ENCODE measurements at places on chromosomes 1 and 21.

- DNase-seq: no peak
Observed at GRCh38 chr1:53075761-53076163, 13.7 kb downstream of the PODN start.

DNA sequence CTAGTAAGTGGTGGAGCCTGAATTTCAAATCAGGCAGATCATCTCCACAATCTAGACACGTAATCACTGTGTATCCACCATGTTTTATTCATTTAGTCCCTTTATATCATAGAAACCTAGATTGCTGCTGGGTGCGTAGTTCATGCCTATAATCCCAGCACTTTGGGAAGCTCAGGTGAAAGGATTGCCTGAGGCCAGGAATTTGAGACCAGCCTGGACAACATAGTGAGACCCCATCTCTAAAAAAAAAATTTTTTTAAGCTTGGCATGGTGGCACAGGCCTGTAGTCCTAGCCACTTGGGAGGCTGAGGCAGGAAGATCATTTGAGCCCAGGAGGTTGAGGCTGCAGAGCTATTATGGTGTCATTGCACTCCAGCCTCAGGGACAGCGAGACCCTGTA is 10.1 kb downstream of the MED18 start:
- DNase-seq: no peak

GRCh38 chr21:19999369-20000272 is 998.6 kb upstream of the NCAM2 start:
- no peak for DNase-seq

DNA sequence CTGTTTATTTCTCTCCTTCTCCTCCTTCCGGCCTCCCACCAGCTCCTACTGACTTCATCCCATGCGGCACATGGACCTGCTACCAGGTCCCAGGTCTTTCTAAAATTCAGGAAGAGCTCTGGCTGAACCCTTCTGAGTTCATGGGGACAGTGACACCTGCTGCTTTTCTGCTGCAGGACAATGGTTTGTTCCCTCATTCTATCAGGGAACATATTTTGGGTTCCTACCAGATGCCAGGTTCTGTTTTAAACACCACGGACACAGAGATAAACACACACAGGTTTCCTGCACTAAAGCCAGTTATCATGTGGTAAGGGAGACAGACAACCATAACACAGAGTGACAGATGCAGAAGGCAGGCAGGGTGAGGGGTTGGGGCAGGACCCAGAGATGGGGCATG is 114.0 kb upstream of the RAB4A start:
- DNase-seq: no peak

GRCh38 chr1:24954631-24955030 is 24.6 kb upstream of the RUNX3 start:
- DNase-seq: no peak

DNA sequence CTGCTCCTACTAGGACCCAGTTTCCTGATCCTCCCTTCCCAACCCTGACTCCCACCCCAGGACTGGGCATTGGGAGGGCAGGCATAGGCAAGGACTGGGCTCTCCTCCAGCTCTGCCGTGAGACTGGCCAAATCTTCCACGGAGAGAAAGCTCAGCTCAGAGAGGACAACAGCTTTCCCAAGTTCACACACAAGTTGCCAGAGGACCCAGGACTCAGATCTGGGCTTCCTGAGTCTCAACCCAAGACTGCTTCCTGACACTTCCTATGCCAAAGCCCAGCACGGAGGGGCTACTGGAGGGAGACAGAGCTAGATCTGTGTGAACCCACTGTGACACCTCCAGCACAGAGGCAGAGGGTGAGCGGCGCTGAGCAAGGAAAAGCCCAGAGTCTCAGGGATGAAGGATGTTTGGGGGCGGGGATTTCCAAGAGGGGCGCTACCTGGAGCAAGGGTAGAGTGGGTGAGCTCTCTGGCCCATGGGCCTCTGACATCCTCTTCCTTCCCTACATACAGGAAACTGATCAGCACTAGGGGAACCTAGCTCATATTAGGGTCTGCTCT is 7.1 kb downstream of the PDZK1IP1 start:
- DNase-seq: no peak

- no peak for DNase-seq
Observed at GRCh38 chr1:206653715-206654459, 18.6 kb downstream of the DYRK3 start.

GRCh38 chr1:89261926-89262515 is 10.6 kb downstream of the GBP5 start:
- no peak for DNase-seq

DNA sequence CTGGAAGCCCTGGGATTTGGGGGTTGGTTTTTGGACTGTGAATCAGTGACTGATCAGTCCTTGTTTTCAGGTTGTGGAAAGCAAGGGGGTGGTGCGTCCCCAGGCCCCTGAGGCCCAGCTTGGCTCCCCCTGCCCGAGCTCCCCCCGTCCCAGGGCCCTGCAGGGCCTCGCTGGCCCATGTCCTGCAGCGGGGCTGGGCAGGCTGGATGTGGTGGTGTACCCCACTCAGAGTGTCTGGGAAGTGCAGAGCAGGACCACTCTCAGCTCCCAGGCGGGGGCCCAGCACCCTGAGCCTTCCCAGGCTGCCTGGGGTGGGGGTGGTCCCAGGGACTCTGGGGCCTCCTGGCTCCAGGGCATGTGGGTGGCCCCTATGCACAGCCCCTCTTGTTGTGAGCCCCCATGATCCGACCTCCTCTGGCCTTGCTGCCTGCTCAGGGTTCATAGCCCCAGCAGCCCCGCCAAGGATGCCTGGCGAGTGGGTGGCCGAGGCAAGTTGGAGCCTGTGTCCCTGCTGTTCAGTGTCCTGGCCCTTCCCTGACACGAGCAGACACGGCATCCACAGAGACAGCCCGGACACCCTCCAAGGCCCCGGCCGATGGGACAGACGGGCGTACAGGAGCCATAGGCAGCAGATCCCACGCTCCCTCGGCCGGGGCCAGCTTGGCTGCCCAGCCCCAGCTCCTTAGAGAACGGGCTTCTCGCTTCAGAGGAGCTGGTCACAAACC is 37.9 kb downstream of the SLX9 start:
- no peak for DNase-seq

DNA sequence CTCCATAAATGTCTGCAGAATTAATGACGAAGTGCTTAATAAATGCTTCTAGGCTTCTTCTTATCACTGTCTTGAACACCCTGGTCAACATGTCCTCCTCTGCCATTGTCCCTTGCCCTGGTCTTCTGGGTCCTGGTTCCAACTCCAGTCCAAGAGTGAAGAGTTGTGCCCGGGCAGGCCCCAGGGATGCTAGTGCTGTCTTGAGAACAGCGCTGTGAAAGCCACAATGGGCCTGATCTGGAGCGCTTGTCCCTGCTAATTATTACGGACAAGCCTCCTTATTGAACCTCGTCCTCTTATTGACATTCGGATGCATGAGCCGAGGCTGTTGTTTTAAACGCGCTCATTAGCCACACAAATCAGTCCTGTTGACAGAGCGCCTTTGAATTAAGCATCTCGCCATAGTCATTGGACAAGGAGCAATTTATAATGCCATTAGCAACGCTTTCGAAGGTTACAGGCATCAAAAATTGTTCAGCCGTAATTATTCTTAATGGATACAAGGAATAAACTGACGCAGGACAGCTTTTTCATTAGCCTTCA is 211.6 kb upstream of the POU3F1 start:
- no peak for DNase-seq

DNA sequence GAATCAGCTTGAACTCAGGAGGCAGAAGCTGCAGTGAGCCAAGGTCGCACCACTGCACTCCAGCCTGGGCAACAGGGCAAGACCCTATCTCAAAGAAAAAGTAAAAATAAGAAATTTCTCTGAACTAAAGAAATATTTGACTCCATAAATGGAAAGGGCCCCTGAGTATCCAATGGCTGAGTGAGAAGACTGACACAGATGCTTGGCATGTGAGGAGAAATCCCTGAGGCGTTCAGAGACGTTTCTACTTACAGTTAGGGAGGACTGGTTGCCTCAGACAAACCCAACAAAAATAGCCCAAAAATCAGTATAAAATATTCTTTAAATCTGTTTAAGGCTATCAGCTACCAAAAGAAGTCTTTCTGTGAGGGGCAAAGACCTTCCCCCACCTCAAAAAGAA is 3.0 kb upstream of the SUMO3 start:
- no peak for DNase-seq

DNA sequence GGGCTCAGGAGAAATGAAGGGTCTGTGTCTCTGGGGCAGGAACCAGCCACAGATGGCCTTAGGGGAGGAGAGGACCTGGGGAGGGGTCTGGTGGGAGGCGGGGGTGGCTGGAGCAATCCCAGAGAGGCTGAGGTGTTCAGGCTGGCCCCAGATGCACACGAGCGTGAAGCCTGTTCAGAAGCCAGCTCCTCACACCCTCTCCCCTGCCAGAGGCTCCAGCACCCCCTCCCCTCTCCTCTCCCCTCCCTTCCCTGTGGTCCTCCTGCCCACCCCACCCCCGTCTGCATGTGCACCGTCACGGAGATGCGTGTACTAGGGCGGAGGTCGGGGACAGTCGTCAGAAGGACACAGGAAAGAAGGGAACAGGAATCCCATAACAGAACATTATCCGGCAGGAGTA is 115.0 kb upstream of the COL6A1 start:
- DNase-seq: no peak

DNA sequence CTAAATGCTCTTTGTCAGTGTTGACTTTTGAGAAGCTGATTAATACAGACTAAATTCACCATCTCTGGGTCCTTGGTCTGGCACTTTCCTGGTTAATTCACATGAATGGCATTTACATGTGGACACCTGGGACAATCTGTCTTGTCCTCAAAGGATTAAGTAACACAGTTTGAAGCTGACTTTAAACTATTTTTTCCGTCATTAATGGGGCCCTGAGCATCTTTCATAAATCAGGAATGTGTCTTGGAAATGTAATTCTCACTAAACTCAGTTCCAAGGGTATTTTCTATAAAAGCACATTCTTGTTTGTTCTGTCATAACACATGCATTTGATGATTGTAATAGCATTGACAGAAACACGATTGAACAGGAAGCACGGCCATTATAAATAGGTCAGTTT is 26.7 kb upstream of the NBL1 start:
- DNase-seq: no peak

- DNase-seq: no peak
Observed at GRCh38 chr1:40064797-40065499, 24.4 kb downstream of the CAP1 start.

DNA sequence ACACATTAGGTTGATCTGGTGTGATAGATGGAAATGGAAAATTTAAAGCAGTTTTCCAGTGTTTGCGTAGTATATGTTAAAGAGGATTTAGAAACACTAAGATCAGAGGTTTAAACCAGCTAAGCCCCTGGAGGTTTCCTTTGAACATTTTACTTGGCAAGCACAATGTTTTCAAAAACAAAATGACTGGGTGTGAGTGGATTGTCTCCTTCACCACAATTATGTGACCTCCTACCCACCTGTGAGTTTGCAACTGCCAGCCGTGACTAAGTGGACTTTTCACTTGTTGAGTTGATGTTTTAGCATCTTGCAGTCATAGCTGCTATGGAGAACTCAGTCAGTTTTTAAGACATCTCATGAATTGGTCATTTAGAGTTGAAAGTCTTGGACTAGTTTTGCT is 4.7 kb downstream of the CCDC190 start:
- no peak for DNase-seq

- DNase-seq: no peak
Observed at GRCh38 chr1:84271441-84272151, 29.9 kb upstream of the SAMD13 start.

DNA sequence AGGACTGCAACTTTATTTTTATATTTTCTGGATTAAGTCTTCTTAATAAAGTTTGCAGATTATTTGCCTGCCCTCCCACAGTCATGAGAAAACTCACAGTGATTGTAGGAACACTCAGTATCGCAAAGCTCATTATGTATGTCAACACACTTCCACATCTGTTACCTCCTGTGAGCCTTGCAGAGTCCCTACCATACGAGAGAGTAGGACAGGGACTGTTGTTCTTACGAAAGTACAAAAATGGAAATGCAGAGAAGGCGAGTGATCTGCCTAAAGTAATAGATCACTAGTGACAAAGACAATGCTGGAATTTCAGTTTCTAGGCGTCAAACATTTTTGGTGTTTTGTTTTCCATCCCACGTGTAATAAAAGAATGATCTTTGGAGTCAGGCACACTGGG is 131.7 kb downstream of the SYT2 start:
- DNase-seq: no peak

GRCh38 chr1:189774721-189775287 is 702.9 kb downstream of the BRINP3 start:
- DNase-seq: no peak

DNA sequence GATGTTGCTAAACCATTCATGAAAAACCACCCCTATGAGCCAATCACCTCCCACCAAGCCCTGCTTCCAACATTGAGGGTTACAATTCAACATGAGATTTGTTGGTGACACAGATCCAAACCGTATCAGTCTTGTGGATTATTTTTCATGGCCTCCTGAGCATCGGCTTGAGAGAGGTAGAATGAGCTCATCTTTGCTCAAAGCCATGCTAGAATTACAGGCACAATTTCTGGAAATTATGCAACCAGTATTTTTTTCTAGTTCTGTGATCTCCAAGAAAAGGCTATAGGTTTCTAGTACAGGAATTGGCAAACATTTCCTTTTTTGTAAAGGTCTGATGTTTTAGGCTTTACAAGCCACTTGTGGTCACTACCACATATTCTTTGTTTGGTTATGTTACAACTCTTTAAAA is 219.4 kb downstream of the DUSP10 start:
- DNase-seq: no peak

DNA sequence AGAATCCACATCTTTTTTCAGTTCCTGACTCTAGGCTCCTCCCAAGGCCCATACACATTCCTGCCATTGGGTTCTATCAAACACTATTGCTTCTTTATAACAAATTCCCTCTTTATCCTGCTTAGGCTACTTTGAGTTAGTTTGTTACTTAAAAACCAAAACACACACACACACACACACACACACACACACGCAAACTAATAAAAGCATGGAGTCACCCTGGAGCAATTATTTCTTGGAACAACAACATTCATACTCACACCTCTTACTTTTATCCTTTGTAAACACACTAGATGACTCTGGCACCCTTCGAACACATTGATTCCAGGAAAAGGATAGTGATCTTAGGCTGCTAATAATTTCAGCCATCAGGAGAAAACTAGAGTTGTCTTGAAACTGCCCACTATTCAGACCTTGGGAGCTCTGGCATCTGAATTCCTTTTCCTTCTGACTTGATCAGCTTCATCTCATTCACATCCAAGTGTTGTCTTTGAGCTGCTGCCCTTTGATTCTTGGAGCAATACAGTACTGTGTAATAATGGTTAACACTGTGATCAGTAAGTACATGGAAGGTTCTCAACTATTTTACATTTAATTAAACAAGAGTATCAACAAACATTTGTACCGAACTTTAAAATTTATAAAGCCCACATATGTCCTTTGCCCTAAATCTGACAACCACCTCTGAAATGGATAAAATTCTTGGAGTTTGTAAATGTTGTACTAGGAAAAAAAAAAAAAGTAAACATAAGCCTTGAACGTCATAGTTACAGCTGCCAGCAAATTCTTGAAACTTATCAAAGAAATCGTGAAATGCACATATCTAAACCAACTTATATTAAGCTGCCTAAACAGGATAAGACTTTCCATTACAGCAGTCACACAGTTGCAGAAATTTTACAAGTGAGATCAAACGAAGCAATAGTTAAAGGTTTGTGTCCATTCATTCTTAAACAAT is 2.8 kb upstream of the SEC22B start:
- DNase-seq: no peak

GRCh38 chr1:236823559-236823958 is 28.5 kb downstream of the MTR start:
- no peak for DNase-seq
